ENCODE measurements at places on chromosomes 7 and 10.

DNA sequence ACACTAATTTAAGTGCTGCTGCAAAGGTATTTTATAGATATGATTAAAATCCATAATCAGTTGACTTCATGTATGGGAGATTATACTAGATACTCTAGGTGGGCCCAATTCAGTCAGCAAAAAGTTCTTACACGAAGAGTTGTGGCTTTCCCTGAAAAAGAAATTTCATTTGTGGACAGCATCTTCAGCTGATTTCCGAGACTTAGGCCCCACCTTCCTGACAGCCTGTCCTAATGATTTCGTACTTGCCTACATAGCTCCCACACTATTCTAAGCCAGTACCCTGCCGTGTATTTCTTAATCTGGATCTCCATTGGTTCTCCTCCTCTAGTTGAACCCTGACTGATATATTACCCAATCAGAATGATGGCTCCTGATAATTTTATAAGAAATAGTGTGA, 297.9 kb downstream of the EXOC4 start:
- no peak for ATAC-seq

DNA sequence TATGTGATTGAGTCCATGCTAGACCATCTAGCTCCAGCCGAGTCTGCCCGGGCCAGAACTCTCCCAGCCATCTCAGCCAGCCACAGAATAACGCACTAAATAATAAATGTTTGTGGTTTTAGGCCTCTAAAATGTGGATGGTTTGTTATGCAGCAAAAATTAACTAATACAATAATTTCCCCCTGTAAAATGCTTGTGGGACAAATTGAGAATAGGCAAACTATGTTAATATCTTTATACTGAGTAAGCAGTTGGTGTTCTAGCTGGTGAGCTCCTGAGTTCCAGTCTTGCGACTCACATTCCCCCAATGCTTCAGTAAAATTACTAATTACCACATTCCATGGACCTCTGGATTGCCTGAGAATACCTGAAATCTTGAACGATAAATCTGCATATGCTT, 316.8 kb upstream of the NFE2L3 start:
- no peak for ATAC-seq

DNA sequence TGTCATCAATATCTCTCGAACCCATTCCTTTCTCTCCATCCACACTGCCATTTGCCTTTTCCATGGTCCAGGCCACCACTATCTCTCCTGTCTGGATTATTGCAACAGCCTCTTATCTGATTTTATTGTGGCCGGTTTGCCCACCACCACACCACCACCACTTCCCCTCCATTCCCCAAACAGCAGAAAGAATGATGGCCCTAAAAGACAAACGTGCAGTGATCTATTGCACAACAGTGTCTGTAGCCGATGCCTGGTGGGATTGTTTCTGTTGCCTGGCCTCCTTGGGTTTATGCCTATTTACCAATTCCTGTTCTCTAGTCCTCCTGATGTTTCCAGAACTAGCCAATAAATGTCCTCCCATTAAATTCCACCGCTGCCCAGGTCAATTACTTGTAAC, 10.2 kb upstream of the ST8SIA6 start:
- no peak for ATAC-seq

- no peak for ATAC-seq
Measured at GRCh38 chr7:29878081-29878688, 71.9 kb downstream of the WIPF3 start.

DNA sequence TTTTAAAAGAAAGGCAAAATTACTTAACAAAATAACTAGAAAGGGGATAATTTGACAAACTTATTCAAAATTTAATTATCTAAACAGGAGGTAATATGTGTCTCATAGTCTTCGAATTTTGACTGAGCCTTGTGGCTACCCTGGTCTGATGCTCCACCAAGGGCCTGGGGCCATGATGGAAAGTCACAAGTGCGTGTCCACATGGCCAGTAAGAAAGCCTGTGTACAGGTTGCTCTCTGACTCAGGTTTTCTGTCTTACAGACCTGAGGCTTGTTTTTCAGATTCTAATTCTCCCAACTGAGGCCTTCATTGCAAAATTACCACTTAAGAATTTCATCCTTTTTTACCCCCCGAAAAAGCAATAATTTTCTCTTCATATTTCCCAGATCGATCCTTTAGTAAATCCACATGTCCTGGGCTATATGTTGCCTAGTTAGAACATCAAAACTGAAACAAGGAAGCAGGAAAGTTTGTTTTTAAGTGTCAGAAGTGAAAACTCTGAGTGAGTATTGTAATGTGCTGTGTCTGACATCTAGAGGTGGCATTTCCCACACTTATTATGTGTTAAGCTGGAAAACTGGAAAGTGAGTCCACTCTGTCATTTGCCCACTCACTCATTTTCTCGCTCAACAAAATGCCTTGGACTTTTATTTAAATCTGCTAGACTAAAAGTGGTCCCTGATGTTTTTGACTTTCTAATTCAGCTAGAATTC, 10.0 kb downstream of the CYP3A43 start:
- peak; percentile 53 for ATAC-seq

DNA sequence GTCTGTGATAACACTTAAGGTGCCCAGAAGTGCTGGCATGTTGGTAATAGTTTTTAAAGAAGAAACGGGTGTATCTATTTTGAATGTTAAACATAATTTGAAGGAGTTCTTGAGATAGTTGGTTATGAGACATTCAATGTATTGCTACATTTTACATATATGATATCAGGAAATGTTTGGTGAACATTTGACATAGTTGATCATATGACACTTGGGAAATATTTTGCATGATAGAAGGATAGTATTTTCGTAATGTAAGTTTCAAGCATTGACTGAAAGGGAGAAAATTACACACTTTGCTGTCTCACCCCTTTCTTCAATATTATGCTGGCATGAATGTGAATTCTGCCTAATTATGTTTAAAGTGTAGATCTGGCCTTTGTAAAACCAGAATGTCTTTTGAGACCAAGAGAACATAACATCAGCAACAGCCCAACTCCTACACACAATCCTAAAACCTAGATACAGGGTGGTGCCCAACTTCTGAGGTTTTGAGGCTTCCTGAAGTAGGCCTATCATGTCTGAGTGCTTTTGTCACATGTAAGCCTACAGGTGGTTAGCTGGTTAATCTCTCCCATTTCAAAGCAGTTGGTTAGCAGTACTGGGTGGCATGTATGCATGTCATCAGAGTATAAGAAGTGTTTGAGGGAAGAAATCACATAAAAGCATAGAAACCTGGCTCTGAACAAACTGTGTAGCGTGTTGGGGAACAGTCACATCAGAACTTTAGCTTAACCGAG, 2.1 kb downstream of the ADD3 start:
- no peak for ATAC-seq

GRCh38 chr10:85665681-85666080, 700.9 kb downstream of the GRID1 start:
- ATAC-seq: no peak

GRCh38 chr10:73623056-73623455, 18.2 kb downstream of the MYOZ1 start:
- ATAC-seq: no peak

- ATAC-seq: no peak
Measured at GRCh38 chr10:97500297-97500575, 1.5 kb downstream of the UBTD1 start.

DNA sequence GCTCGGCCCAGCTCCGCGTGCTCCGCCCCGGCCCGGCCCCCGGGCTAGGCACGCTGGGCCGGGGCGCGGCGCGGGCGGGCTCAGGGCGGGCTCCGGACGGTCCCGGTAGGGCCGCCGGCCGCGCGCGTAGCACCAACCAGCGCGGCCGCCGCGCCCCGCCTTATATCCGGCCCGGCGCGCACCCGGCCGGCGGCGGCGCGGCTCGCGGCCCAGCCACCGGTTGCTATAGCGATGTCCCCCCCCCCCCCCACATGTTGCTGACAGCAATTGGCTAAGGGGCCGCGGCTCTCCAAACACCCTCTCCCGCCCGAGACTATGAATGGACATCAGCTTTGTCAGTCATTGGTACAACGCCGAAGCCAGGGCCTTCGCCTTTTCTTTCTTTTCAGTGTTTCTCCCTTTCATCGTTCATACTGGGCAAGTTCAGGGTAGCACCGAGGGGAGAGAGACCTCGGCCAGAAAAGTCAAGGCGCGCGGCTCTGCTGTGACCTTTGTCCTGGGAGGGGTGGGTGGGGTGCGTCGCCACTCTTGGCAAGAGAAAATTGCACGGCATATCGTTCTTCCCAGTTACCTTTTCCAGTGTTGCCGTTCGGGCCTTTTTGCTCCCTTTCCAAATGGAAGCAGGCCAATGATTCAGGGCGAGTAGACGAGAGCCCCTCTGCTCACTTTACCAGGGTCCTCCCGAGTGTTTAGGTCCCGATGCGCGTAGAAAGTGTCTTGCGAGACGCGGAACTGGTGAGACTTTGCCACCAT, 354.2 kb downstream of the DNAJB6 start:
- no peak for ATAC-seq

- no peak for ATAC-seq
Measured at GRCh38 chr7:93211228-93211818, 14.9 kb downstream of the HEPACAM2 start.

DNA sequence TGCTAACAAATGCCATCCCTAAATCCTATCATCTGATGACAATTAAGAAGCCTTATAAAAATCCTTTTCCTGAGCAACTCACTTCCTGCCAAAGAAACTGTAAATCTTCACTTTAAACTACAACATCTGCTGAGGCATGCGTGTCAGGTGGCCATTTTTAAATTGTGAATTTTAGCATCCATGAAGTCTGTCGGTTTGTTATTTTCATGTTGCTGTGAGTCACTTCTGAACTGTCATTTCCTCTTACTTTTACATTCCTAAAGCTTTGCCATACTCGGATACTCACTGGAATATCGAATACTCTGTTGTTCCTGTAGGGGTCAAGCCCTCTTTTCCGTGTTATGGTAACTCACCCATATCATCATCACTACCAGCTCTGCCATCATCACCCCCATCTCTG, 34.3 kb upstream of the TMEM26 start:
- no peak for ATAC-seq

- ATAC-seq: no peak
Measured at GRCh38 chr7:139703487-139704307, 74.1 kb downstream of the HIPK2 start.

DNA sequence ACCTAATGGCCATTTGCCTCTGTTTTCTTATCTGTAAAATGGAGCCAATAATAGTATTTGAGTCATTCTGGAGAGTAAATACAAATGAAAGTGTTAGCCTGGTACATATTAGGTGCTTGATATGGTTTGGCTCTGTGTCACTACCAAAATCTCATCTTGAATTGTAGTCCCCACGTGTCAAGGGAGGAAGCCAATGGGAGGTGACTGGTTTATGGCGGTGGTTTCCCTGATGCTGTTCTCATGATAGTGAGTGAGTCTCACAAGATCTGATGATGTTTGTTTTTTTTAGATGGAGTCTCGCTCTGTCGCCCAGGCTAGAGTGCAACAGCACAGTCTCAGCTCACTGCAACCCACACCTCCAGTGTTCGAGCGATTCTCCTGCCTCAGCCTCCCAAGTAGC, 194.0 kb upstream of the SEMA3E start:
- ATAC-seq: no peak

GRCh38 chr10:85638797-85639196, 727.8 kb downstream of the GRID1 start:
- no peak for ATAC-seq

DNA sequence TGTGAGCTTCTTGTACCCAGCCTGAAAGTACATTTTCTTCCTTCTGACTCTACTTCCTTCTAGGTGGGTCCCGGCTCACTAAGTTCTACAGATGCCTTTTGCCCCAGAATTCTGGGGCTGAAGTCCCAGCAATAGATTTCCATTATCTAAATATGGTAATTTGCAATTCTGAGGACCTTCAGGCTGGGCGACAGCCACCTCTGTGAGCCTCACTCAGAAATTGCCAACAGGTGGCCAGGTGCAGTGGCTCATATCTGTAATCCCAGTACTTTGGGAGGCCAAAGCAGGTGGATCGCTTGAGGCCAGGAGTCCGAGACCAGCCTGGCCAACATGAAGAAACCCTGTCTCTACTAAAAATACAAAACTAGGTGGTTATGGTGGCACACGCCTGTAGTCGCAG, 23.7 kb downstream of the CREM start:
- no peak for ATAC-seq

DNA sequence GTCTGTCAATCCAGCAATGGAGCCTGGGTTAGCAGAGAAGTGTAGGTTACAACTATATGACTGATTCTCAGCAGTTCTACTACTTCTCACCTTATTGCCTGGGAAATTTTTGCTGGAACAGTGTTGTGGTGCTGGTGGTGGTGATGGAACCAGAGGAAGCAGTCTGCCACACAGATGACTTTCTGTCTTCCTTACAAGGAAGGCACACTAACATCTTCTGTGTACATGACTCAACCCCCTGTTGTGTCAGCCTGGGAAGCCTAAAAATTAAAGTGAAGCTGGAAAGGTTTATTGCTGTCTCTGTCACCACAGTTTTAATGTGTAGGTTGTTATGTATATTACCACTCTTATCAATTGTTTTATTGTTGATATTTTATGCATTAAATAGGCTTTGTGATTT, 40.3 kb downstream of the ANKRD7 start:
- no peak for ATAC-seq

- ATAC-seq: no peak
Measured at GRCh38 chr10:103224133-103224532, 21.6 kb upstream of the RPEL1 start.

DNA sequence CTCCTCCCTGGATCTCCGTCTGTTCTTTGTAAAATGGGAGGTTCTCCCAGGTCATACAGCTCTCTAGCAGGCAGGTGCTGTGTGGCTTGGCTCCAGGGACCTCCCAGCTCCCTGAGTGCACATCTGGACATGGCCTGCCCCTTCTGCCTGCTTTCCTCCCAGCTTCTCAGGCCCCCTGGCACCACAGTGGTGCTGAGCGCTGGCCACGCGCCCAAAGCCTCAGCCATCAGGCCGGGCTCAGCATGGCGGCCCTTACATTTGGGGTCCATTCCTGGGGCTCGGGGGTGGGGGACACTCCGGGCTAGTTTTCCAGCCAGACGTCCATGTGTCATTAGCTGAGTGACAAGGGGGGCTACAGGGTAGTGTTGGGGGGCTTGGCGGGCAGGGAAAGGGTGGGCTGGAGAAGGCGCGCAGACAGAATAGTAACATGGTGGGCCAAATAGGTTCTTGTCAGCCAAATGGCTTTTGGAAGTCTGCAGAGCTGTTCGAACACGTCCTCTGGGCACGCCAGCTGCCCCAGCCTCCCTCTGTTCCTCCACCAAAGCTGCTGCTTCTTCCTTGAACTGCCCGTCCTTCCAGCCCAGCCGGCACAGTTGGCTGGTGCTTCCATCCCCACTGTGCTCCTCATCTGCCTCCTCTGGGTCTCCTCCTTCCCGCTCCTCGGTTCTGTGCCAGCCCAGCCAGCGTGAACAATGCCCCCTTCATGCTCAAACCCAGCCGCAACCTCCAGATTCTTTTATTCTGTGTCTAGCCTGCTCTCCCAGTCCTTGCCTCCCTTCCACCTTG, 65.9 kb downstream of the GOLGA7B start:
- no peak for ATAC-seq

GRCh38 chr7:149414745-149415390, 46.0 kb downstream of the ZNF777 start:
- no peak for ATAC-seq

GRCh38 chr7:71615017-71615416, 483.1 kb downstream of the GALNT17 start:
- no peak for ATAC-seq

GRCh38 chr10:3477683-3478082, 305.1 kb upstream of the PITRM1 start:
- peak; percentile 61 for ATAC-seq

GRCh38 chr7:149621776-149622175, 124.2 kb upstream of the ZNF746 start:
- peak; percentile 49 for ATAC-seq

GRCh38 chr10:112584276-112584675, 137.3 kb downstream of the VTI1A start:
- ATAC-seq: no peak

GRCh38 chr10:35347121-35347562, 10.8 kb downstream of the CCNY start:
- no peak for ATAC-seq

- no peak for ATAC-seq
Measured at GRCh38 chr10:76197293-76197692, 765.9 kb downstream of the LRMDA start.
